Naive B cell (primary cell): ENCODE measurements at places on chromosomes 3 and 15.

DNA sequence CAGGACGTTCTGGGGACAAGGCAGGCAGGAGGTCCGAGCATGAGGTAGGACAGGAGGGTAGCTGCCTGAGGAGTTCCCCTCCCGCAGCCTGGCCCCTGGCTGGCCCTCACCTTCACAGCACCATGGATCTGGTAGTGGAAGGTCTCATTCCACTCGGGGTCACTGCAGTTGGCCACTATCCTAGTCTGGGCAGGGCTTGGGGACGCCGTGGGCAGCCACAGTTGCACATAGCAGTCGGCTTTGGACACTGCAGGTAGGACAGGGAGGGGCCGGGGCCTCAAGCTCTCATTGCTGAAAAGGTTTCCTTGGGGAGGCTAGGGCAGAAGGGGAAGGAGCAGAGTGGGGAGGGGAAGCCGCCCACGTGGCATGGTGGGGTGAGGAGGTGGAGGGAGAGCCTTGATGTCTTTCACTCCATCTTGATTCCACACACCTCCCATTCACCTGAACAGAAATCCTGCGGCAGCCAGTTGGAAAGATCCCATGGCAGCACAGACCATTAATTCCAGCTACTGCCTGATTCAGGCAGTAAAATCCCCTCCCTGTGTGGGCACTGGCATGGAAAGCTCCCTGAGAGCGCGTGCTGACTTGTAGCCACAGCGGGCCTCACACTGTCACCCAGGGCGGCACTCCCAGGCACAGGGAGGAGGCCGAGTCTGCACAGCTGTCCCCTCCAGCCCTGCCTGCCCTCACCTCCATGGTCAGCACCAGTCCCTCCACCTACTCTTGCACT lies 2.1 kb downstream of the PLA2G4F start:
- no peak for DNase-seq

- DNase-seq = no peak
These were observed 60.9 kb upstream of the NPHP3 start for GRCh38 chr3:132783152-132783551.

GRCh38 chr3:127755305-127755681 lies 67.0 kb downstream of the MGLL start:
- no peak for DNase-seq

- no peak for DNase-seq
These were observed 30.6 kb upstream of the CERS3 start for GRCh38 chr15:100559330-100559729.

DNA sequence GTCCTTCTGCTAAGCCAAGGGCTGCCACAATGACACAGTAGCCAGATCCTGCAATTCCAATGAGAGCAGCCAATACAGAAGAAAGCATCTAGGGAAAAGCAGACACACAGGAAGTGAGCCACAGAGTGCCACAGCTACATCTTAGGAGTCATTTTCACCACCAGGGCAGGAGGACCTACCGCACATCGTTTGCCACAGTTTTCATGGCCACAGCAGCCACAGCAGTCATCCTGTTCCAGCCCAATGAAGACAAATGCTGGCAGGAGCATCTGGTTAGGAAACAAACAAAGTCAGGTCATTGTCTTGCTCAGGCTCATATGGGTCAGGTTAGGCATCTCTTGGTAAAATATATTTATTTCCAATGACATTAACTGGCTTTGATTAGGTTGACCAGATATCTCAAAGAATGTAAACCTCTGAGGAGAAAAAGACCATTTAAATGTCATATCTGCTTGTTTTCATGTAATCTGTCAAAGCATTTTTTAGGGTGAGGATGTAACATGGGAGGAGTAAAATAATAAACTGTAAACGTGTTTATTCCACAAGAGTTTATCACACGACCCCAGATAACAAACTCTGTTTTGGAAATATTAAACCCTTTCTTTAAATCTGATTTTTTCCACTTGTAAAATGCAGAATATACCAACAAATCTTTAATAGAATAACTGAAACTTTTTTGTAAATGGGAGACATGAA lies 1.8 kb downstream of the TM4SF1 start:
- DNase-seq = no peak

DNA sequence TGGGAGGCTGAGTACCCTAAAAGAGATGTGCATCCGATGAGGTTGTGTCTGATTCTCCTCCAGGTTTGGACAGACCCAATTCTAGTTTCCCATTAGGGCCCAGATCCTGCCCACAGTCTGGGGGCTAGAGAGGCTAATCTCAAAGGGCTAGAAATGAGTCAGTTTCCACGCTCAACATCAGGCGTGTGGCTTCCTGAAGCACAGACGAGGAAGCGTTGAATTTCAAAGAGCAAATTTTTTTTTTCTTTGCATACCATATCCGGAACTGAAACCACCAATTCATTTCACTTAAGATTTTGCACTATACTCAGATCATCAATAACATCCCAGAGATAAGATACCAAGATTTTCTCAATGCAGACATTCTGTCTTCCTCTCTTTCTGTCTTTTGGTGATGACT lies 173.8 kb upstream of the BCL6 start:
- peak; percentile 68 for DNase-seq

- no peak for DNase-seq
These were observed 61.0 kb downstream of the SCN5A start for GRCh38 chr3:38588371-38588971.

GRCh38 chr3:177370246-177370822 lies 173.1 kb upstream of the TBL1XR1 start:
- DNase-seq = no peak

DNA sequence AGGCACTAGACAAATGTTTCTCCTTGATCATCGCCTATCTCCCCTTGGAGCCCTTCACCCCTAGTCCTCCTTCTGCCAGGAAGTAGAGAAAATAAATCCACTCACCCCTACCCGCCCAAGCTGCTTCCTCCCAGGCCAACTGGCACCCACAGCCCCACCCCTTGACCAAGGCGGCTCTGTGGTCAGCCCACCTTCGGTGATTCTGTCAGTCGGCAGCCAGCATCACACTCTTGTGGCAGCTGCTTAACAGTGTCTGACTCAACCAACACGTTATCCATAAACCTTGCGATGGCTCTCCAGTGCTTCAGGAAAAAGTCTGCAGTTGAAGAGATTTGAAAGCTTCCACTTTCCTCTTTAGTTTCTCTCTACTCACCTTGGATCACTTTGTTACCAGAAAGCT lies 7.6 kb downstream of the SHF start:
- no peak for DNase-seq

GRCh38 chr15:89937365-89938350 lies 24.9 kb upstream of the ARPIN start:
- DNase-seq = no peak

DNA sequence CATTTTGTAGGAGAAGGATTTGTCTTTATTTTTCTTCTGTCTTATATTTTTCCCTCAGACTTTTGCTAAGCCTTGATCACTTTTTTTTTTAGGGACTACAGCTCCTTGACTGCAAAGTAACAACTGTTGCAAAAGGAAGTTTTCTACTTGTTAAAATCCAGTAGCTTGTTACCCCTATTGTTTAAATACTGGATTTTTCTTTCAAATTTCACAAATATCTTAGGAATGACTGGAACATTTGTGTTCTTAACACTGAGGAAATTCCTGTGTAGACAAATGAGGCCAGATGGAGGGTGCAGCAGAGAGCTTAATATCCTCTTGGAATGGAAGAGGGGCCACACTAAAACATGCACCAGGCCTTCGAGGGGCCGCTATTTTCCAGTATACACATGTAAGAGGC lies 3.2 kb upstream of the PGPEP1L start:
- DNase-seq = no peak

- DNase-seq = no peak
These were observed 58.1 kb upstream of the P3H2 start for GRCh38 chr3:190178779-190179178.

GRCh38 chr3:122679882-122680474 lies 661 bp upstream of the PARP14 start:
- DNase-seq = peak; percentile 11

GRCh38 chr3:143360244-143360643 lies 240.7 kb downstream of the CHST2 start:
- no peak for DNase-seq

GRCh38 chr3:195905970-195906864 lies 2.1 kb downstream of the TNK2 start:
- no peak for DNase-seq

DNA sequence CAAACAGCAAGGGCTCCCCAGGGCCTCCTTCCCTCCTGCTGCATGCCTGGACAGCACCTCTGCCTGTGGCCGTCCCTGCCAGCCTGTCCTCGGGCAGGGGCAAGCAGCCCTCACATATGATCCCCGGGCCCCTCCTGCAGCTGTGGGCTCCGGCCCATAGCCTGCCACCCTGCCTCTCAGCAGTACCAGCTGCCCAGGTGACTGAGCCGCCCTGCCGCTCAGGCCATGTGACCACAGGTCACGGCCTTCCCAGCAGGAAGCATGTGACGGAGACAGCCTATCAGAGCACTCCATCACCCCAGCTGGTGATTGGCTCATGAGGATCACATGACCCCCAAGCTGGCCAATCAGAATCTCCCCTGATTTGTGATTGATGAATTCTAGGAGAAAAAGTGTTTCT lies 23.9 kb downstream of the ALDH1L1 start:
- DNase-seq = no peak

- DNase-seq = no peak
These were observed 367.0 kb upstream of the UBE2E2 start for GRCh38 chr3:22836131-22836530.

- DNase-seq = no peak
These were observed 76.3 kb upstream of the UMPS start for GRCh38 chr3:124653797-124654469.

GRCh38 chr3:121436641-121437040 lies 109.1 kb downstream of the POLQ start:
- DNase-seq = no peak

DNA sequence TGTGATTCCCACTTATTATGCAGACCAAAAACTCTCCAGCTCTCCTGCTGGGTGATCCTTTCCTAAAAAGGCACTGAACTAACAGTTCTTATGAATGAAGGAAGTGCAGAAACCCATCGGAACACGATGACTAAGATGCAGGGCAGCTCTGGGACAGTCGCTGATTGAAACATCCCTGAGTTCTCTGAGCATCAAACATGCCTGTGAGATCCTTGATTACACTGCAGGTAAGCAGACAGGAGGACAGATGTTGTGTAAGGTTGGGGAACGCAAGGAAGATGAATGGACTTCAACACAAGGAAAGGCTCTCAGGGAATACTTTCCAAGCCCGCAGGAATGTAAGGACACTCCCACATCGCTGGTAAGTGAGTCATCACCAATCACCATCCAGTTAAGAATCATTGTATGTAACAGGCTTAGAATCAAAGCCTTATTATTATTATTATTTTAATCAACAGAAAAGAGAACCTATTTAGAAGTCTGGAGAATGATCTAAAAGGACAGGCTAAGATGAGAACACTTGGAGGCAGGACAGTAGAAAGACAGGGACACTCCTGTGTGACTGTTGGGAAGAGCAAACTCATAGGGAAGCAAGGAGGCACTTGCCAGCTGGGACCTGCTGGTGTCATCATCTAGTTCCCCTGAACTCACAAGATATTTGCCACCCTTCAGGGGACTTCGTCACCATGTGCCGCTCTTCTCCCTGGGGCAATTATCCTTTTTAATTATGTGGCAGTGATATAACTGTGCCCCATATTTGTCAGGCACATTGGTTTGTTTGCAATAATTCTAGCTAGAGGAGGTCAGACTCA lies 26.0 kb downstream of the TMEM158 start:
- no peak for DNase-seq

- no peak for DNase-seq
These were observed 13.3 kb downstream of the ZNF592 start for GRCh38 chr15:84761607-84762131.

DNA sequence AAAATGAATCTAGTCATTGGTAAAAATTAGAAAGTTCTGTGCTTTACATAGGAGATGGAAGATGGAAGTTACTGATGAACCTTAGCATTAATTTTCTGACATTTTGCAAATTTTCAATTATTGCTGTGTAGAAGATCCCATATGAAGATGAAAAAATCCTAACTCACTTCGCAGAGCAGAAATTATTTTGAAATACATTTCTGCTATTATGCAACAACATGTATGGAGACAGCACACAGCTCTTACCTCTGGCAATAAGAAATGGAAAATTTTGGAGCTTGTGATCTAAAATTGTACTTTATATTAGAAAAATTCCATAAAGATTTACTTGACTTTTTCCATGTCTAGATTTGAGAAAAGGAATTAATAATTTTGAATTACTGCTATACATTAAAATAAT lies 177.9 kb downstream of the WDR72 start:
- DNase-seq = no peak

DNA sequence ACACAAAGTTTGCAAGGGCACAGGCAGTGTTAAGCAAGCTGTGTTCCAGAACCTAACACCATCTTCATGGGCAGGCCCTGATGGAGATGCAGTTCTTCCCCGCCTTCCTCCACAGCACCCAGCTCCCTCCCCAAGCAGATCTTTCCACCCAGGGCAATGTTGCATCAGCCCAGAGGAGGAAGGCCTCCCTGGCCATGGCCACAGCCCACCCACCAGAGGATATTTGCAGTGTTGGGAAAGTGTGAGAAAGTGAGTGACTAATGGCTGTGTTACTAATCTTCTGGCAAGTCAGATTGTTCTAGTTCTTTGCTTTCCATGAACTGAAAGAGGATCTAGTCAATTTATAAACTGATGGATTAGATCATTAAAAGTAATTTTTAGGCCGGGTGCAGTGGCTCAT lies 42.0 kb upstream of the ATP10A start:
- no peak for DNase-seq

GRCh38 chr15:94327356-94327936 lies 96.1 kb downstream of the MCTP2 start:
- no peak for DNase-seq

- DNase-seq = no peak
These were observed 60.7 kb upstream of the RAB6B start for GRCh38 chr3:133956353-133956752.

GRCh38 chr15:64776402-64776786 lies 1.0 kb upstream of the RBPMS2 start:
- no peak for DNase-seq

GRCh38 chr3:88041005-88041404 lies 17.8 kb downstream of the CGGBP1 start:
- DNase-seq = no peak

- no peak for DNase-seq
These were observed 49.2 kb upstream of the NMD3 start for GRCh38 chr3:161171639-161172552.

DNA sequence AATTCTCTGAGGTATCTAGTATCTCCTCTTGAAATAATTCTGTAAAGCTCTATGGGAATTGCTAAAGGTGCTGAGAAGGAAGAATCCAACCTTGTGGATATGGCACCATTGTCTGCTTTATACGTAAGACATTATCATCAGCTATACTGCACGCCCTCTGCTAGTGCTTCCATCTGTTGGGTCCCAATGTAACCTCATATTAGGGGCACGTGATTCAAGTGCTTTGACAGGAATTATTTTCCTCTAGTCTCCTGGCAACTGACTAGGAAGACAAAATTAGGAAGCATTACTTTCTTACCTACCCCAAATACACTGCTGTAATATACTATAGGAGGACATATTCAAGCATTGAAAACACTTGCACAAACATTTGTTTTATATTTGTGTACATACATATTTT lies 24.0 kb downstream of the COPS2 start:
- no peak for DNase-seq

DNA sequence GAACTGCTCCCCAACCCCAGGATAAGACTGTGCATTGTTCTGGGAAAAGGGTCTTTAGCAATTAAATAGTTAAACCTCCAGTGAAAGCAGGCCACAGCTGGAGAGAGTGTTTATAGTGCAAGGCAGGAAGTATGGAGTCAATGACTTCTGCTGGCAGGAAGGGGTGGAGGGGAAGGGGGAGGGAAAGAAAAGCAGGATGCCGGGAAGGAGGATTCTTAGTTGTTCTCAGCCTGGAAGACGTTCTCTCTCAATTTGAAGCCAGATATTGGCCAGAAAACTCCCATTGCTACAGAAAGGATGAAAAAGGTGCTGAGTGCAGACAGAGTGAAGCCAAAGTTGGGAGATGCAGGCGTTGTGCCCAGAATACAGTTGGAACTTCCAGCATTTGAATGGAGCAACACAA lies 35.7 kb upstream of the ACTL6A start:
- DNase-seq = no peak
